ENCODE measurements at places on chromosomes 3 and 15.
A peak's percentile ranks its signal among the peaks of the same experiment; 100 is the strongest.

- DNase-seq: peak; percentile 48
Observed at GRCh38 chr15:69719527-69720240, 267.1 kb downstream of the RPLP1 start.

DNA sequence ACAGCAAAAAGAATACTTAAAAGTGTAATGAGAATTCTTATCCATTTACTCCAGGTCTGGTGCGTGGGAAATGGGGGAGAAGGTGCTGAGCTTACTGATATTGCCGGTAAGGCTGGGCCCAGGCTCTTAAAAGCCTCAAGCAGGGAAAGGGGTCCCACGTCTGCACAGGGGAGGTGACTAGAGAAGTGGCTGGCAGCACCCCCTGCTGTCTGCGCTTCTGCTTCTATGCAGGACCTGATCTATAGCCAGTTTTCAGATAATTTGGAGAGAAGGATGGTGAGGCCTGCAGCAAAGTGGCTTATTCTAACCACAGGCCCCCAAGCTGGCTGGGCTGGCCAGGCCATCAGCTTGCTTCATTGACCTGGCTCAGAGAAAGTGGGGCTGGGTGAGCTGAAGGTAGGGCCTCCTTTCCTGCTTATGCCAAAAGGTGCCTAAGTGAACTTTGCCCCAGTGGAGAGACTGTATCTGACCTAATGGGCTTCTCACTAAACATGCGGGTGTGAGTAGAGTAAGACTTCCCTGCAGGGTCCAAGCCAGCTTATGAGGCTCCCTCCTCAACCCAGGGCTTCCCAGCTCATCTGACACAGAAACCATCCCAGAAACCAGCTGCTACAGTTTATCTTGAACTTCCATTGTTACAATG is 30.9 kb upstream of the ATP1B3 start:
- DNase-seq: peak; percentile 7

- no peak for DNase-seq
Observed at GRCh38 chr15:42136513-42136912, 19.9 kb downstream of the PLA2G4F start.

DNA sequence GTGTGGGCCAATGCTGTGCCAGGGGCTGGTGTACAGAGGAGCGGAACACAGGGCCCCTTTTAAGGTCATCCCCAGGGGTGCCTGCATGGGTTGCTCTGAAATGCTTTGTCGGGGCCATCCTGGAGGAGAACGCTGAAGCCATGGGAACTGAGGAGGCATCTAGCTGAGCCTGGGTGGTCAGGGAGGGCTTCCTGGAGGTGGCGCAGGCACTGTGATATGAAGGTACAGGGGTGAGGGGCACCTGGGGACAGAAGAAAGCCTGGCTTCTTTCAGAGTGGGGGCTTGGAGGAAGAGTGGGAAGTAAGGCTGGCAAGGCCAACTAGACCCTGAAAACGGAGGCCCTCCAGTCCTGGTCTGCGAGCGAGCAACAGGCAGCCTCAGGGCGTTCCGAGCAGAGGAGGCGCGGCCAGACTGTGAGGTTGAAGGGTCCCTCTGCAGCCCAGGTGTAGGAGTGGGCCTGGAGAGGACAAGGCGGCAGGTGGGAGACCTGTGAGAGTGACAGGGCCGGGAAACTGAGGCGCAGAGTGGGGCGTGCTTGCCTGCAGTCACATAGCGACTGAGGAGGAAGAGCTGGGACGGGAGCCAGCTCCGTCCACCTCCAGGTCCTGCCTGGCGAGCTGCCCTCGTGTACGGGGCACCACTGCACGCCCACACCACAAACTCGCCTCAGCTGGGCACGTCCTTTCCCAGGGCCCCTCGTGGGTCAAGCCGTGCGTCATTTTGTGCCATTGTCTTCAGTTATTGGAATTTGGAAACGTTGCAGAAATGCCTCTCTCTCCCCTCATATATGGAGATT is 4.1 kb downstream of the FBLN2 start:
- no peak for DNase-seq

GRCh38 chr15:82136120-82136519 is 90.3 kb upstream of the MEX3B start:
- DNase-seq: no peak

- DNase-seq: no peak
Observed at GRCh38 chr15:42491539-42492225, 741 bp upstream of the ZNF106 start.

Measured in activated CD4-positive, alpha-beta T cell treated with anti-CD3 and anti-CD28 coated beads for 4 hours (primary cell).